ENCODE measurements at places on chromosomes 3 and 15.

- DNase-seq = no peak
These were observed 379.0 kb upstream of the SGO1 start for GRCh38 chr3:20564966-20565365.

- DNase-seq = peak; percentile 68
These were observed 114.2 kb downstream of the KLF13 start for GRCh38 chr15:31440754-31441311.

DNA sequence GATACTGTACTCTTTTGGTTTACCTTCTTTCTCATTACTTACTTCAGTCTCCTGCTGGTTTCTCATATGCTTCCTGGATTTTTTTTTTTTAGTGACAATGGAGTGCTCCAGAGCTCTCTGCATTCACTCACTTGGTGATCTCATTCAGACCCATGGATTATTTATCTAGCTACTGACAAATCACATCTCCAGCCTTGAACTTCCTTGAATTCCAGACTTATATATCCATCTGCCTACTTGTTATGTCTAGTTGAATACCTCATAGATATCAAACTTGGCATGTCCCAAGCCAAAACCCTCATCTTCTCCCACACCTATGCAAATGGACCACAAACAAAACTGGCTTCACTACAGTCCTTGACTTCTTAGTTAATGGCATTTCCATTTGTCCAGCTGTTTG, 234.7 kb upstream of the ZPLD1 start:
- DNase-seq = no peak

DNA sequence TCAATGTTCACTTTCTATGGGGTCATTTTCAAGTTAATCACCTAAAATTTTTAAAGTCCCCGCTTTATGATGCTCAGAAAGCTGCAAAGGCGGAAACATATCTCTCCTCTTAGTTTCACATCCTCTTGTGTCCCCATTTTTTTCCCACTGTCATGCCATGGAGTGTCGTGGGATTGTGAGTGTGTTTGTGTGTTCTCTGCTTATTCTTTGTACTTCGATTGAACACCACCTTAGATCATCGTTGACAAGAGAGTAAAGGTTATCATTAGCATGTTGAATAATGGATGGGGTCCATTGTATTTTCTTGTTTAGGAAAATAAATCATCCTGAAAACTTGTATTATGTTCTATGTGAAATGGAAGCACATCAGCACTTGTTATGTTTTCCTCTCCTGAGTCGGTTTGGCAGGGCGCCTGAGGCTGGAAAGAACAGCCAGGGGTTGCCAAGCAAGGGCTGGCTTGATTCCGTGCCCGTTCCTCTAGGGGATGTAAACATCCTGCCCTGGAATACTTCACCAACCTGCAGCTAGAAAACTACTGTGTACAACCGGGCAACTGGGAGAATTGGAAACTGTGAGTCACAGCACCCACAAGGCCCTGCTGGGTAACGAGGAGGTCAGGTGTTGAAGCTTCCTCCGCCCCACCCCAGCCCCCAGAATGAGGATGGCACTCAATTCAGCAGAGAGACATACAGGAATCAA, 67.2 kb downstream of the EIF4E3 start:
- DNase-seq = no peak

DNA sequence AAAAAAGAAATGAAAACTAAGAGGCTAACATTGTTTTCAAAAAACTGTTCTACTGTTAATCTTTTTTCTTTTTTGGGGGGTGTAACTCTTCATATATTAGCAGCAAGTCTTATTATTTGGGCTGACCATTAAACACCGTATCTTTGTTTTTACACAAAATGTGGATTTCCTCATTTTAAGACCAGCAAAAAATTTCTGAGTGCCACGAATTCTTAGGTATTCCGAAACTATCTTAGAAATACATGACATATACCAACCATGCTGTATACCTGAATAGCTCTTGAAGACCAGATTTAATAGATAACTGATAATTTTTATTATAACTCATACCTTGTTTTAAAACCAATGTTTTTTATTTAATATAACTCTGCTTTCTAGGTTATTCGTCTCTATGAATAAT, 620 bp upstream of the TTC23 start:
- no peak for DNase-seq

DNA sequence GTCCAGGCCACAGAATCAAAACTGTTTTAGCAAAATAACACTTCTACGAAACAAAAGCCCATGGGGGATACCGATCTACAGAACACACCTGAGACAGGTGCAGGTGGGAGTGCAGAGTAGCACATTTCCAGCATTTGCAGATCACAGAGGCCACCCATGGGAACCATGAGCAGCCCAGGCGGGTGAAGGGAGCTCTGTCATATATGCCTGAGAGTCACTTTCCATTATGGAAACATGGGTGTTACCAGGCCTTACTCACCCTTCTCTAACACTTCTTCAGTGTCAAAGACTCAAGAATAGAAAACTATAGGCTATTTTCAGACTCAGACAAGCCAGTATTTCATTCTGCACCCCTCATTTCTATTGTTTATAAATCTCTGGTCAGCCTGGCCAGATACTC, 3.5 kb downstream of the PLA1A start:
- DNase-seq = no peak

GRCh38 chr15:58383876-58384275, 47.9 kb upstream of the LIPC start:
- peak; percentile 48 for DNase-seq

- no peak for DNase-seq
These were observed 41.6 kb downstream of the PIK3CA start for GRCh38 chr3:179189759-179190158.

DNA sequence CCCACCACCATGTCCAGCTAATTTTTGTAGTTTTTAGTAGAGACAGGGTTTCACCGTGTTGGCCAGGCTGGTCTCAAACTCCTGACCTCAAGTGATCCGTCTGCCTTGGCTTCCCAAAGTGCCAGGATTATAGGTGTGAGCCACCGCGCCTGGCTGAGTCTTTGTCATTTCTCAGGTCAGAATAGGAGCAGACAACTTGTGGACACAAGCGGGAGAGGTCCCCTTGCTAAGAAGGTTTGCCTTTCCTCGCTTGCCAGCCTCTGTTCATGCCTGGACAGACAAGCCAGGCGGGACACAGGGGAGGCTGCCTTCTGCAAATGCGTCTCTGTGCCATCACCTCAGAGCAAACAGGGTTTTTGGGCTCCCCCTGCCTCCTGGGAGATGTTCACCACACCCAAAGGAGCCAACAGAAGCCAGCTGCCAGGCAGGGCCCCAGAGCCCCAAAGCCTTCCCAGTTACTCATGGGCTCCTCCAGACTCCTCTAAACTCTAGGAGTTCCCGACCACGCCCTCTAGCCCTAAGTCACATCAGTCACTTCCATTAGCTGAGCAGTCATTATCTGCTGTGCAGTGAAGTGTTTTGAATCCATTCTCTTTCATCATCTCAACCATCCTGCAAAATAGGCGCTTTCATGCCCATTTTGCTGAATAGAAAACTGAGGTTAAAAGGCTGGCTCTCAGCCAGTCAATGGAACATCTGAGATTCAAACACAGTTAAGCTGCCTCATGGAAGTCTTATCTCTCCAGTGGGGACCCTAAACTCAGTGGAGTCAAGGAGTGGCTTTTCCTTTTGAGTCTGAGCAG, 245.0 kb downstream of the UACA start:
- no peak for DNase-seq

Data from activated CD8-positive, alpha-beta memory T cell treated with anti-CD3 and anti-CD28 coated beads, Interleukin-2, amount 10 ng/mL, durations not matched to agents 7 days and 5 days (primary cell).